Stimulated activated CD8-positive, alpha-beta memory T cell treated with anti-CD3 and anti-CD28 coated beads, Interleukin-15, amount 100 ng/mL, for 48 hours (primary cell): ENCODE measurements at places on chromosomes 3 and 15.

DNA sequence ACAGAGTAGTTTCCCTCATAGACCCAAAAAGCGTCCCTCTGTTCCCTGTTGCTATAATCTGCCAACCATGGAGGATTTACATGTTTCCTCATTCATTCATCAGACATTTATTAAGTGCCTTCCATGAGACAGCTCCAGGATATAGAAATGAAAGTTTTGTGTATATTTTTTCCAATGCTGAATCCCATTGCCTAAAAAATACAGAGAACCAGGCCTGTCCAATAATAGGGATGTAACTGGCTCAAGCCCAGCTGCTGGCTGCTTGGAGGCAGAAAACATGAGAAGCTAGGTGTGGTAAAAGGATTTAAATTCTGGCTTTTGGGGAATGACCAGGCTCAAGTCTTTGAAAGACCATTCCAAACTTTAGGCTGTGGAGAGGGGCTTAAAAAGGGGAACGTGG, 41.5 kb downstream of the RARB start:
- no peak for DNase-seq

- no peak for DNase-seq
These were observed 99.8 kb downstream of the KCNH8 start for GRCh38 chr3:19248143-19248542.

DNA sequence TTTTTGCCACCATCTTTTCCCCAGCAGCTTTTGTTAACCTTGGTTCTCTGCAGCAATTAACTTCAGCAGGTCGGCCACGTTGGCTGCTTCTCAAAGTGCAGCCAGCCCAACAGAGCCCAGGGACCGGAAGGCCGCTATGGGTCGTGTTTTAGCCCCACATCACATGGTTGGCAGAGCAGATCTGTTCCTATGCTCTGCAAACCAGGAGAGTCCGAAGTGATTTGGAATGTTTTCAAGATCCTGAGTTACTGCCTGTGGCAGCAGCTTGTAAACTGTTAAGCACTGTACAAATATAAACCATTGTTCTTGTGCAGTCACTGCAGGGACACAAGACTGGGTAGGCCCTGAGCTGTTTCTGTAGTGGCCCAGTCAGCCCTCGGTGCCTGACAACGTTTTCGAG, 69.6 kb upstream of the MYZAP start:
- no peak for DNase-seq

DNA sequence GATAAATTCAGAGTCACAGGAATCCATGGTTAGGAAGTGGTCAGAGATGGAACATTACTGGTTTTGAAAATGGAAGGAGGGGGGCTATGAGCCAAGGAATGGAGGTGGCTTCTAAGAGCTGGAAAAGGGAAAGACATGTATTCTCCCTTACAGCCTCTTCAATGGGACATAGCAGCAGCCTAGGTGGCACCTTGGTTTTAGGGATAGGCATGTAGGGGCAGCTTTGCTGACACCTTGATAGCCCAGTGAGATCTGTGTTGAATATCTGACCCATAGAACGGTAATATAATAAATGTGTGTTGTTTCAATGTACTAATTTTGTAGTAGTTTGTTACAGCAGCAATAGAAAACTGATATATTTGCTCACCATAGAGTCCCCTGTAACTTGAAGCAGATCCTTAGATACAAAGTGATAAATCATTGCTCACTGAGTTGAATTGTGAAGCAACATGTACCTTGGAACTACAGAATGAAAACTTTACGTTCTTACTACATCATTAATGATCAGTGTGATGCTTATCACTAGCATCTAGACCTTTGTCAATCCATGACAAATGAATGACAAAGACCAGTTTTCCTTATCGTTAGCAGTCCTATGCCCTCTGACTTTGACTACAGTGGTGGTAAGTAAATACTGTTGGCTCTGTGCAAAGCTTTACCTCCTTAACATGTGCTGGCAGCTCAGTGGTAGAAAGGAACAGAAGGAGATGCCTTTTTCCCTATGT, 53.8 kb downstream of the TMEM45A start:
- no peak for DNase-seq
